ENCODE measurements at places on chromosomes 6 and 20.

- no peak for DNase-seq
These were observed 526 bp downstream of the SULF2 start for GRCh38 chr20:47784599-47785310.

- DNase-seq = no peak
These were observed 28.9 kb upstream of the CD83 start for GRCh38 chr6:14088600-14089192.

DNA sequence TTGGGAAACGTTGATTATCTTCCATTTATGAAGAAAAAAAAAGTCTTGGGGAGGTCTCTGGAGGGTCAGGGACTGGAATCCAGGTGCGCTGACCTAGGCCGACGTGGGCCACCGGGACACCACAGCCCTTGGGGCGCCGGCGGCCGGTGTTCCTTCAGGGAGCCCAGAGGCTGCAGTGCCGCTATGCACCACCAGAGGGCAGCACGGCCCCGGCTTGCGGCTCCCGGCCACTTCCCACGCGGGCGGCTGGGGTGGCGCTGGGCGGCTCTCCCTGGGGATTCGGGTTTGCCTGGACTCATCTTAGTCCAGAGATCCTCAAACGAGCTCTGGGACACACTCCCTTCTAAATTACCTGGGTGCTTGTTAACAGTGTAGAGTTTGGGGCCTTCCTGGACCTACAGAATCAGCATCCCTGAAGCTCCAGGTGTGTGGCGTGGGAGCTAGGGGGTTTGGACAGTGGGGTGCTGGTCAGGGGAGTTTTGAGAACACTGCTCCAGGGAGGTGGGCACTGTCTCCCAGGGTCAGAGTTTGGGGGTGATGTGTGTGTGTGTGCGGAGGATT is 23.0 kb upstream of the GTSF1L start:
- DNase-seq = peak; percentile 92

DNA sequence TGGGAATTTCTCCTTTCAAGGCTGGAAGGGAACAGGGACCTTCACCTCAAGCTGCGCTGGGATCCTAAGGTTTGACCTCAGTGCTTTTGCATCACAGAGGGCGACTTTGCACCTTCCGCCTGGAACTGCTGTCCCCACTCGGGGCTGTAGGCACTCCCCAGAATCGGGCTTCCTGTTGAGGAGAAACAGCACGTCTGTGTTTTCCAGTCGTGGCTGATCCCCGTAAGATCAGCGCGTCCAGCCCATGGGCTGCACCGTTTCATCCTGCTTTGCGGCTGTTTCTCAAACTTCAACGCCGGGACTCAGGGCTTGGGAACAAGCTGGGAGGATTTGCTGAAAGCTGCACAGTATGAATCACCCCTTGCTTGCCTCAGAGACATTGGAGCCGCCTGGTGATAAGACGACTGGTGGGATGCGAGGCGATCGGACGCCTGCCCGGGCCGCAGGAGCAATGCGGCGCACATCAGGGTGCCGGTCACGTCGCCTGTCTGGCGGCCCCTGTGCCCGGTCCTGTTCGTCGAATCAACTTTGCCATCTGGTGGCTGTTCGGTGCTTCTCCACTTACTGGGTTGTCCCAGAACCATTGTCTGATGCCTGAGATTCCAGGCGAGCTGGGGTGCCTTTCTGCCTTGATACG is 53.6 kb upstream of the FRMD1 start:
- no peak for DNase-seq

GRCh38 chr20:56748476-56749377 is 119.6 kb downstream of the TFAP2C start:
- DNase-seq = no peak
